RWPE2 (cell line): ENCODE measurements at places on chromosomes 4 and X.

GRCh38 chr4:176635372-176636261, 157.1 kb downstream of the VEGFC start:
- DNase-seq = peak; percentile 79

DNA sequence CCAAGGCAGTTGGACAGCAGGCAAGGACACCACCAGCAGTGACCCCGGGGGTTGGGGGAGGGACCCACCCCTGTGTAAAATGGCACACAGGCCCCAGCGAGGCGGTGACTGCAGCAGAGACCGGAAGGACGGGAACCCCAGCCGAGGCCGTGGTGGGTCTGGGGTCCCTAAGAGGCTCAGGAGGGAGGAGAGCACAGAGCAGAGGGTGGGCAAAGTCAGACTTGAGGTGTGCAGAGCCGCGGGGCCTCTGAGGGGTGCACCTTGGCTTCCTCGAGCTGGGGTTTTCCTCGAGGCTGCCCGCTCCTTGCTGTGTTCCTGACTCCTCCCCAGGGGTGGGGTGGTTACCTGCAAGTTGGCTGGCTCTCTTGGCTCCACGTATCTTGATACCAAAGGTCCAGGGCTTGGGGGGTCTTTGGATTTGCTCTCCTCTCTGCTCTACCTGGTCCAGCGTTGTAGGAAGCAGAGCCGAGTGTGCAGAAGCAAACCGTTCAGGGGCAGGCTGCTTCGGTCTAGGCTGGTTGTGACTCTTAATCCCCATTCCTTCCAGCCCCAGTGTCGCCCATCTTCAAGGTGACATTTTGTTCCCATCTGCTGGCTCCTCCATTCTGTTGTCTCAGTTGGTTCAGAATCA, 37.9 kb upstream of the SORCS2 start:
- DNase-seq = peak; percentile 45

DNA sequence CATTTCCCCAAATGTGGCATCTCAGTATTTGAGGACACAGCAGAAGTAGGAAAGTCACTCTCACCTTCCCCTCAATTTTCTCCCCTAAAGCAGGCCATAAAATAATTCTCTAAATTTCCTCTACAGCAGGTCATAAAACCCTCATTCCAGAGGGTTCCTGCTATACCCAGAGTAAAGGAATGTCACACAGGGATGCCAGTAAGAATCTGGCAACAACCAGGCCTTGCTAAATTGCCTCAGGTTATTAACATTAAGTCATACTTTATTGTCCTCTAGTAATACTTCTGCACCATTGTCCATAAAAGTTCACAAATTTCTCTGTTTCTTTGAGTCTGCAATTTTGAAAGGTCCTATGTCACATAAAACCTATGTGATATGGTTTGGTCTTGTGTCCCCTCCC, 685.7 kb upstream of the SLIT2 start:
- no peak for DNase-seq

DNA sequence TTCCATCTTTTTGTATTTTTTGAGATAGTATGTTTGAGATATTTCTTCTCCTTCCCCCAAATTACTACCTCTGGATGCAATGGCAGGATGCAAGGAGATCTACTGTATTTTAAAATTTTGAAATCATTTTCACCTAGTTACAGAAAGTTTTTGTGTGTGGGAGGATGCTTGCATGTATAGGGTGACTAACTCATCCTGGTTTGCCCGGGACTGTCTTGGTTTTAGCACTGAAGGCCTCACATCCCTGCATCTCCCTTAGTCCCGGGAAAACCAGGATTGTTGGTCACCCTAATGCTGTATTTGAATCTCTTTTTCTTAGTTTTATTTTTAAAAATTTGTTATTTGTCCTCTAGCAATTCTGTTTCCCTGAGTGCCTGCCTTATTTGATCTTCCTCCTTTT, 12.1 kb downstream of the SUPT20HL2 start:
- DNase-seq = no peak

DNA sequence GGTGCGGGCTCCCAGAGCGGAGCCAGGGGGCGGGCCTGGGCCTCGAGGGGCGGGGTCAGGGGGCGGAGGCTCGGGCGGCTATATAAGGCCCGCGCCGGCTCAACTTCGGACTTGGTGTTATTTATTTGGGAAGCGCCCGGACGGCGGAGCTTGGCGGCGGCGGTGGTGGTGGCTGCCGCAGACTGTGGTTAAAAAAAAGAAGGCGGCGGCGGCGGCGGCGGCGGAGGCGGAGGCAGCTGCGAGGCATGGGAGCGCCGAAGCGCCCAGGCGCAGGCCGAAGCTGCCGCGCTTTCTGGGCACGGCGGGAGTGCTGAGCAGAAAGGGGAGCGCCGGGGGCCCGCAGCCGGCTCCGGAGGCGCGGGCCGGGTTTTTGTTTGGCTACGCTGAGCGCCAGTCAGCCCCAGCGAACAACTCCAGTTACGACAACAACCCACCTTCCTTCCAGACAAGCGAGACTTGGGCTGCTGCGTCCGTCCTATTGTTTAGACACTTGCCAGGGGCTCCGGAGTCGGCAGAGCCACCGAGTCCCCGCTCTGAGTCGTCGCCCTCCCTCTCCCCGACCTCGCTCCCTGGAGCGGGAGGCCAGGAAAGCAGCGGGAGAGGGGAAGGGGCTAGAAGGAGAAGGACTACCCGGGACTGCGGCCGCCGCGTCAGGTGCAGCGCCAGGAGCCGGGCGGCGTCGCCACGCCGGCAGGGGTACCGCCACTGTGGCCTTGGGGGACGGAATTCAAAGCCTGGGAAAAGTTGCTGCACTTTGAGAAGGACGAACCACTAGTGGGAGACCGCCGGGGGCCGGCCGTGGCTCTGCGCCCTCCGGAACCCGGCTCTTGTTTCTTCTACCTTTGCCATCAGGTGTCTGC, at the start of gene SLIT2:
Gene SLIT2 (plus strand): TSS at position 110 of the 860 bp plus-strand sequence. CDS start 1,911 bp downstream, outside the sequence.
- DNase-seq = peak; percentile 66

DNA sequence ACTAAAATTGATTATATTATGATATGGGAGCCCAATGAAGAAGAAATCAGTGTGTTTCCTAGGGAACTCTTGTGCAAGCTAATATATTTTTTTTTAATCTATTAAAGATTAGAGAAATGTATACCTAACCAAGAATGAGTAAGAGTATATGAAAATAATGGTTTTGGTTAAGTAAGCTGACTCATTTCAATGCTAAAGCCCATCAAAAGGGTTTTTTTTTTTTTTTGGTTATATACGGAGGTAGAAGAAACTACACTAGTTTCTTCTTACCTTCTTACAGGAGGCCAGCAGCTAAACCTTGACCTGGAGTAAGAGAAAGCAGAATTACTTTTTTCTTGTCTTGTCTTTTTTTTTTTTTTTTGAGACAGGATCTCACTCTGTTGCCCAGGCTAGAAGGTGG, 27.5 kb downstream of the RUFY3 start:
- DNase-seq = no peak

DNA sequence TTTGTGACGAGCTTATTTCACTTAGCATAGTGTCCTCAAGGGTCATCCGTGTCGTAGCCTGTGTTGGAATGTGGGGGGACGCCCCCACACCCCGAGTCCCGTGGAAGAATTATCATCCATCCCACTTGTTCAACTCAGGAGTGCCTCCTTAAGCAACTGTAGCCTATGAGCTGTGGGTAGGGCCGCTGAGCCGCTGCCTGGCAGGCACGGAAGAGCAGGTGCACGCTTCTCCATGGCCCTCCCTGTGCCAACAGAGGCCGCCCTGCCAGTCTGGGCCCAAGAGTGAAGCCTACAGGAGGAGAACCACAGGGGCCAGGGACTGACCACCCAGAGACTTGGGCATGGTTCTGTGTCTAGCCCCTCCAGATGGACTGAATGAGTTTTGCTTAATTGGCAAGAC, 2.3 kb upstream of the RGS12 start:
- DNase-seq = no peak
